ENCODE measurements at places on chromosomes 11 and 22.

- no peak for DNase-seq
Observed at GRCh38 chr11:1059759-1060158, 14.9 kb upstream of the MUC2 start.

DNA sequence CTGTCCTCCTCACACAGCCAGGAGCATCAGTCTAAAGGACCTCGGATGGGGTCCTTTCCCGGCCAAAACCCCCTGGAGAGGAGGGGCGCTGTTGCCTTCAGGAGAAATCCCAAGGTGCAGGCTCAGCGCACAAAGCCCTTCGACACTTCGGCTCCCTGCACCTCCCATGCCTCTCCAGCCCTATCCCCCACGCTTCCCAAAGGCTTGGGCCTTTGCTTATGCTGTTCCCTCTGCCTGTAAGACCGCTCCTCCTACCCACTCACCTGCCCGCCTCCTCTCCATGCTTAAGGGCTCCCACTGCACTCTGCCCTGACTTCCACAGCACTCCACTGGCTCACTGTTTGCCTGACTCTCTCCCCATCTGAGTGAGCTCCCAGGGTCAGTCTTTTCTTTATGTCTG is 13.5 kb downstream of the SLC15A3 start:
- DNase-seq = no peak

GRCh38 chr11:27385245-27385644 is 22.2 kb upstream of the CCDC34 start:
- peak; percentile 38 for DNase-seq

- no peak for DNase-seq
Observed at GRCh38 chr11:93288079-93288478, 42.5 kb upstream of the DEUP1 start.

GRCh38 chr11:103596315-103596714 is 440.1 kb upstream of the DDI1 start:
- no peak for DNase-seq

DNA sequence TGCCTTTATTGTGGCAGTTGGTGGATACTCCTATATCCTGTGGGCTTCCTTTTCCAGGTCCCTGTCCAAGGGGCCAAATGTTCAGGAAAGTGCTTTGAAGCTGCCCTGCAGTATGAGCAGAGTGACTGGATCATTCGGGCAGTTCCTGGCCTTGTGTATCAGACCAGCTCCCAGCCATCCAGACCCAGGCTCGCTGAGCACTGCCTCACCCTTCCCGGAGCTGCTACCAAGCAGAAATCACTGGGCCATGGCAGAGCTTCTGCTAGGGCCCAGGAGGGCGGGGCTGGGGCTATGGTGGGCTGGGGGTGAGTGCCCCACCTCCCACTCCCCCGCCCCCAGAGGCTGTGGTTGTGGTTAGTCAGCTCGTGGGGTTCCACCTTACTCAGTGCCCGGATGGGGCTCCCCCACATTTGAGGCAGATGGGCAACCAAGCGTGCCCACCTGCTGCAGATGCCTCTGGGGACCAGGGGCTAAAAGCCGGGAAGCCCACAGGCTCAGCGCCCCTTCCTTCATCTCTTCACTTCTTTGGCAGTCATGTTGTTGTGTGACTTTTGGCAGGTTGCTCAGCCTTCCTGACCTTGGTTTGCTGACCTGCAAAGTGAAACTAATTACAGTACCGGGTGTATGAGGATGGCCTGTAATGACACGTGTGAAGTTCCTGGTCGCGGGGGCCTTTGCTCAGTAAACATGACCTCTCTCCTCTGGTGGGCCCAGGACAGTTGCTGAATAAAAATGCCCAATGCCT is 2.1 kb upstream of the LRRC32 start:
- no peak for DNase-seq

GRCh38 chr22:43925433-43926348 is 2.1 kb downstream of the PNPLA3 start:
- DNase-seq = no peak

- no peak for DNase-seq
Observed at GRCh38 chr11:965206-965775, 39.6 kb downstream of the AP2A2 start.

GRCh38 chr22:45008186-45008681 is 1.6 kb downstream of the PHF21B start:
- DNase-seq = no peak

GRCh38 chr22:26941896-26942636 is 284.7 kb downstream of the MIAT start:
- DNase-seq = no peak
